Fibroblast of skin of right quadriceps (primary cell): ENCODE measurements at places on chromosomes 6 and 20.

DNA sequence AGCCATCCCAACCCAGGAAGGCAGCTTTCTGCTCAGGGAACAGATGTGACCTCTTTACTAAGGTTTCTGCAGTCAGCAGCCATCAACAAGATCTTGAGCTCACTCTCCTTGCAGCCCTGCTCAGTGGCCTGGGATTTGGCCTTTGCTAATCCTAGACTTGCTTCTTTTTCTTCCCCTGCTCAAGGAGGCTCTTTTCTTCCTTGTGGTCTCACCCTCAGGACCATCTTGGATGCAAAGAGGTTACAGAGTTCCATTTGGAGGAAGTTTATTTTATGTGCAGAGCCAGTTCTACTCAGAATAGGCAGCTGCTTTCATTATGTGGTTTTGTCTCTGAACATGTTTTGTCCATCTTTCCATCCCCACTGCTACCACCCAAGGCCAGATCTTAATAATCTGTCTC, 49.3 kb downstream of the RALY start:
- no peak for DNase-seq

GRCh38 chr6:57207141-57207540, 15.0 kb downstream of the RAB23 start:
- peak; percentile 44 for DNase-seq

GRCh38 chr6:151180330-151181048, 59.3 kb upstream of the AKAP12 start:
- DNase-seq, result no peak

DNA sequence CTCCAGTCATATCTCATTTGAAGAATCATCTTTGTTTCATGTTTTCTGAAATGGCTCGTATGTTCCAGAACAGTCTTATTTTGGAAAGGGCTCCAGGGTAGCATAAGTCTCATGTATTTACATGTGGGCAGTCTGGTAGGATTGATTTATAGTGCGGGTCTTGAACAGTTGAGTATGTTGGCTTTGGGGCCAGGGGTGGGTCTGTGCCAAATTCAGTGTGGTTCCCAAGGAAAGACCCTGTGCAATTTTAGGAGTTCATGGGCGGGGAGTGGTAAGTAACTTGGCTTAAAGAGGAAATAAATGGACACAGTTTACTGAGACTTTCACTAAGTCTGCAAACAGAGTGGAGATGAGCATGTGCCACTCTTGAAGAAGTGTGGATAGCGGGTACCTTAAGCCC, 7.7 kb downstream of the FNDC1 start:
- DNase-seq, result no peak

DNA sequence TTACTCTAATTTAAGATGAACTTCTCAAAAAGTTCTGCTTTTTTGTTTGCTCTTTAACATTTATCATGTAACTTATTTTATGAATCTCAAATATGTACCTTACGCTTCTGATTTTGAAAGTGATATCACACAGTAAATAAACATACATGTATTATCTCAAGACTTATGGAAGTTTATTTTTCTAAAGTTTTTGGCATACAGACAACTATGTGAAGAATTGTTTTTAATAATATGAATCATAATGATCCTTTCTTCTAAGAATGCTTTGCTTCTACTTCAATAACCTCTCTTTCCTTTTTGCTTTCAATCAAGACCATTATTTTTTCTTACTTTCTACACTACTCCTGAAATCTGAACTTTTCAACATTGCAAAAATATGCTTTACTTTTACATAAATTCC, 816.4 kb downstream of the EYS start:
- no peak for DNase-seq

- DNase-seq, result no peak
These were observed 49.7 kb downstream of the FIG4 start for GRCh38 chr6:109740787-109741186.

DNA sequence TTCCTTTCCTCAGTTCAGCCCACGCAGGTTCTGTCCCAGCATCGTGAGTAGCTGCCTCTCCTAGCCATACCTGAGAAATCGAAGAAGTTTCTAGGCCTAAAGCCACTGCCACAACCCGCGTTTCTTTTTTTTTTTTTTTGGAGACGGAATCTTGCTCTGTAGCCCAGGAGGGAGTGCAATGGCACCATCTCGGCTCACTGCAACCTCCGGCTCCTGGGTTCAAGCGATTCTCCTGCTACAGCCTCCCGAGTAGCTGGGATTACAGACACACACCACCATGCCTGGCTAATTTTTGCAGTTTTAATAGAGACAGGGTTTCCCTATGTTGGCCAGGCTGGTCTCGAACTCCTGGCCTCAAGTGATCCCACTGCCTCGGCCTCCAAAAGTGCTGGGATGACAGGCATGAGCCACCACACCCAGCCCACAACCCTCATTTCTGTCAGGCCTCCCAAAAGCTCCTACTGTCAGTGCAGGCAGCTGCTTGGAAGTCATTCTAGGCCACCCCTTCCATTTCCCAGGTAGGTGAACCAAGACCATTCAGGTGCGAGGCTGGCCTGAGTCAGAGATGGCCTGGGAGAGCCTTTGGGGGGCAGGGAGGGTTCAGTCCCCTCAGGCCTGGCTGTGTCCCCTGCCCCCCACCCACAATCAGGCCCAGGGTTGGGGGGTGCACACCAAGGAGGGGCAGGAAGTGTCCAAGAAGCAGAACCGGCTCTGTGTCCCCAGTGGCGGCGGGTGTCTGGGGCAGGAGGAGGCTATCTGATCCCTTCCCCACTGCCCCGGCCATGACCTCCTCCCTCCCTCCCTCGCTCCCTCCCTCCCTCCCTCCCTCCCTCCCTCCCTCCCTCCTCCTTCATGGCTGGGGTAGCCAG, 47.2 kb downstream of the NOL4L start:
- no peak for DNase-seq

DNA sequence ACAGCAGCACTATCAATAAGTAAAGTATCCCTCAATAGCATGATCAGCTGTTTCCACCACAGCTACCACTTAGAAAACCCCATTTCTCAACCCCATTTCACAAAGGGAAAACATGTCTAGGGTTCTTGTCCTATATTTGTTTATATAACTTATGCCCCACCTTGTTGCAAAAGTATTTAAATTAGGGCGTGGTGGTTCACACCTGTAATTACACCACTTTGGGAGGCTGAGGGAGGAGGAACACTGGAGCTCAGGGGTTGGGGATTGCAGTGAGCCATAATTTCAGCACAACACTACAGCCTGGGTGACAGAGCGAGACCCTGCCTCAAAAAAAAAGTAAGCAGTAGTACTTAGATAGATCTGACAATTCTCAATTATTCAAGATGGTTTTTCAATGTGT, 3.7 kb downstream of the MRPL14 start:
- DNase-seq, result no peak

DNA sequence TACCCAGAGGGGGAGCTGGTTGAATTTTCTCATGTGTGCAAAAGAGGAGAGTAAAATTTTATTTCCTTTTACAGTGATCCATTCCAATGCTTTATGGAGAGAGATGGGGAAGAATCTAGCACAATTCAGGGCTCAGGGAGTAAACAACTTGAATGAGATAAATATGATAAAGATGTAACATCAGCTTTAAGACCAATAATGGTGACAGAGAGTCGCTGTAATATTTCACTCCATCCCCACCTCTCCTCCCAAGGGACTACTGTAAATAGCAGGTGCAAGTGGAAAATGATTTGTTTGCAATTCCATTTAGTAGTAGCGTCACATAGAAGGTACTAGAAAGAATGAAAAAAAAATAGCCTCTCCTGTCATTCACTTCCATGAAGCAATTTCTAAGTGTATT, 4.8 kb downstream of the CRISP3 start:
- no peak for DNase-seq

GRCh38 chr6:6105472-6106036, 98.8 kb upstream of the NRN1 start:
- no peak for DNase-seq

- DNase-seq, result peak; percentile 93
These were observed 26.8 kb downstream of the PPP1R14C start for GRCh38 chr6:150169609-150170008.

- DNase-seq, result peak; percentile 94
These were observed 17.9 kb downstream of the ABHD12 start for GRCh38 chr20:25372584-25373336.

DNA sequence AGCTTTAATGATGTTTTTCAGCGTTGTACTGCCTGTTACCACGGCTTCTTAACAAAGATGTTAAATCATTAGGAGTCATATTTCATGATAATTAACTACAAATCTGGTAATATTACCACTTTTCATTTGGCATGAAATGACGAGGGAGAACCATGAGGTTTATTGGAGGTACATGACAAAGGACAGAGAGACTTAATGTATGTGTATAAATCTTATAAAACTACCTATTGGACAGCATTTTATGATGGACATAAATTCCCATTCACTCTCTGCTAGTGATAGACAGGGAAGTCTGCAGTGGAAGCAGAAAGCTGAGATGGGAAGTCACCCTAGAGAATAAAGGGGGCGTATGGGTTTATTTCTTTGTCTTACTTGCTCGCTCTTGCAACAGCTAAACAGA, 949.9 kb upstream of the FLRT3 start:
- no peak for DNase-seq

- peak; percentile 78 for DNase-seq
These were observed 20.1 kb downstream of the PLCB1 start for GRCh38 chr20:8152183-8152582.

GRCh38 chr6:29451471-29452193, 5.2 kb downstream of the OR11A1 start:
- peak; percentile 1 for DNase-seq

DNA sequence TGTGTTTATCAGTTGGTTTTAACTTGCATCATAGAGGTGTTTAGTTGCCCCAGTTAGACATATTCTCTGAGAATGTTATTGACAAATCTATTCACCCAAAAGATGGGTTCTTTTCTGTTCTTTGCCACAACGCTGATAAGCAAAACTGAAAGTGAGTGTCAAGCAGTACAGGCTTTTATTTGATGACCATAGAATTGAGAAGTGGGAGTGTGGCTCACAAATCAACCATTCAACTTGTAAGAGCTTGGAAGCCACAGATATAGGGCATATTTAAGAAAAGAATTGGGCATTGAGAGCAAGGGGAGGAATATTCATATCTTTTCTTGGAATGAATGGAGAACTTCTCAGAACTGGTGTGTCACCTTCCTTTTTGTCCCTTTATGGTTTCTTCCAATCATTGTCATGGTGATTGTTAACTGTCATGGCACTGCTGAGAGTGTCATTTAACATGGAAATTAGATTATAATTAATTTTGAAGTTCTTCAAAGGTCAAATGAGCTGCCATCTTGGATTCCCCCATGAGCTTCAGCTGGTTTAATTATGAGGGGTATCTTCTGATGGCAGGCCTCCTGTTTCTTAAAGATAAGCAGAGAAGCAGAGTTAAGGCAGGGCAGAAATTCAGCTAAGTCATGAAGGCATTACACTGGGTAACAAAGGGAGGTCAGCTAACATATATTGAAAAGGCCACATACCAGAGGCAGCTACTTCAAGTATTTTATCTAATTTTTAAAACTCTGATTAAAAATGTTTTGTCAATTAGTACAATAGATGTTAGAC, 254.0 kb upstream of the HTR1E start:
- no peak for DNase-seq

DNA sequence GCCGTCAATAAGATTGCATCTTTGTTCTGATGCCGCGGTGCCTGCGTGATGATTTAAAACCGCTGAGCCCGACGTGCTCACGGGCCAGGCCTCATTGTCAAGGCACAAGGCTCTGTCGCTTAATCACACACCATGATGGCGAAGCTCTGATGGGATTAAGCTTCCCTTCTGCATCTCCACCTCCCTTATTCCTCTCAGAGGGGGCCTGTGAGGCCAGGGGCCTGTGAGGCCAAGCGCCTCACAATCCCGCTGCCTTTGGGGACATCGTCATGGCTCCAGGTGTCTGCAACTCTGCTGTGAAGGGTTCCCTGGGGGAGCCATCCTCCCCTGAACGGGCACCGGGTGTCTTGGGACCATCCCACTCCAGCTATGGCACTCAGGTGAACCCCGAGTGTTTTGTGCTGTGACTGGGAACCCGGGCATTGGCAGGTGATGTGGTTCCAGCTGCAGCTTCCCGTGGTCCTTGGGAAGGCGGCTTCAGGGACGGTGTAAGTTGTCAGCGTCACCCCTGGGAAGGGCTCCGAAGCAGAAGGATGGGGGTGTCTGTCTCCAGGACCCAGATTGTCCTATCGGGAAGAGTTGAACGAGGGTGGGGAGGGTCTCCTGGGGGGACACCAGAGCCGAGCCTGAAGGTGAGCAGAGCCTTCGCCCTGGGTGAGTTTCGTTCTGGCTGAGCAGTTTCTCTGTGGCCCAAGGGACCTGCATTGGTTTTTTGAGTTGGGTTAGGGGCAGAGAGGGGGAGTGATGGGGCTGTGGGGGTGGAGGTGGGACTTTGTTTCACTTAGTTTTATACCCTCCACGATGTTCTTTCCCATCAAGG, 18.0 kb upstream of the BHLHE23 start:
- DNase-seq, result no peak

DNA sequence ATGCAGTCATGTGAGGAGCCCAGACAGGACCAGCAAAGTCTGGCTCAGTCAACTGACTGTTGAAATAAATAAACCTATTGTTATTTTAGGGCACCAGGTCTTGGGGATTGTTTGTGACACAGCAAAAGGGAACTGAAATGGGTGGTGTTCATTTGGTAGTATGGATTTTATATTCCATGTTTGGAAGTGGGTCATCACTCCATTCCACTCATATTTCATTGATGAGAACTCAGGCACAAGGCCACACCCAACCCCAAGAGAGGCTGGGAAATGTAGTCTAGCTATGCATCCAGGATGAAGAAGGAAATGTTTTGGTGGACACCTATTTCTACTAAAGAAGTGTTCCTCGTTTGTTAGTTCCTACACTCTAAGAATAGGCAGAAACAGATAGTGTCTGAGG, 64.9 kb upstream of the BTBD3 start:
- DNase-seq, result peak; percentile 70

DNA sequence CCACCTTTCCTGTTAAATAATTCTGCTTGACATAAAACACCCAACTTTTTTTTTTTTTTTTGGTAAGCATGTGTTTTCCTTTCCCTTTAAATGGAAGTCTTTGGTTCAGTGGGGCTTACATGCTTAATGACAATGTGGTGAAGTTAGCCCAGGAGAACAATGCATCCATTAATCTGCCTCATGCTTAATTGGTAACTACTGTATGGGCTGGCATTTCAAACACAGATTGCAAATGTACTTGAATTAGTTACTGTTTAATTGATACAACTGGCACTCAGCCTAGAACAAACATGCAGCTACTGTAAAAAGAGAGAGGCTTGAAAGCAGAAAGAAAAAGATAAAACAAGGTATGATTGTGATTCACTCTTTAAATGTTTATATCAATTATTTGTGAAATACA, 483.6 kb upstream of the NOX3 start:
- DNase-seq, result no peak

- no peak for DNase-seq
These were observed 687.2 kb upstream of the AGPAT4 start for GRCh38 chr6:161961046-161961445.

- DNase-seq, result no peak
These were observed 177.7 kb downstream of the BTBD3 start for GRCh38 chr20:12095180-12095920.

GRCh38 chr6:157560691-157561413, 179.9 kb downstream of the ZDHHC14 start:
- DNase-seq, result no peak

- no peak for DNase-seq
These were observed 18.4 kb upstream of the ID4 start for GRCh38 chr6:19818805-19819204.
